AG04449 (cell line): ENCODE measurements at places on chromosomes 5 and 9.

GRCh38 chr5:168858994-168859393 lies 279.8 kb upstream of the PANK3 start:
- no peak for DNase-seq

- DNase-seq: no peak
Measured at GRCh38 chr5:178203670-178204181, 607 bp upstream of the HNRNPAB start.

DNA sequence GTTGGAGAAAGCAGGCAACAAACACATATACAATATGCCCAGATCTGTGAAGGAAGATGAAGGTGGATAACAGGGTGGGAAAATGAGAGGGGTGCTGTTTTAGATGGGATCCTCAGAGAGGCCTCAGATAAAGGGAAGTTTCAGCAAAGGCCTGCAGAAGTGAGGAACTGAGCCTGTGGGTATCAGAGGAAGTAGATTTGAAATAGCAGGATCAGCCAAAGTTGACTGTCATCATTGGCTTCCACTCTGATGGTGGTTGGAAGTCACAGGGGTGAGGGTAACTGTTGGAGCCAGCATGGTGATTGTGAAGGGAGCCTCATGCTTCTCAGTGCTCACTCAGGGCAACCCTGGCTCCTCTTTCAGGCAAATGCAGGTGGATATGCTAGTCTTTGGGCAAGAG lies 607.2 kb upstream of the CLINT1 start:
- DNase-seq: no peak

GRCh38 chr5:142845954-142846398 lies 75.8 kb downstream of the ARHGAP26 start:
- no peak for DNase-seq

DNA sequence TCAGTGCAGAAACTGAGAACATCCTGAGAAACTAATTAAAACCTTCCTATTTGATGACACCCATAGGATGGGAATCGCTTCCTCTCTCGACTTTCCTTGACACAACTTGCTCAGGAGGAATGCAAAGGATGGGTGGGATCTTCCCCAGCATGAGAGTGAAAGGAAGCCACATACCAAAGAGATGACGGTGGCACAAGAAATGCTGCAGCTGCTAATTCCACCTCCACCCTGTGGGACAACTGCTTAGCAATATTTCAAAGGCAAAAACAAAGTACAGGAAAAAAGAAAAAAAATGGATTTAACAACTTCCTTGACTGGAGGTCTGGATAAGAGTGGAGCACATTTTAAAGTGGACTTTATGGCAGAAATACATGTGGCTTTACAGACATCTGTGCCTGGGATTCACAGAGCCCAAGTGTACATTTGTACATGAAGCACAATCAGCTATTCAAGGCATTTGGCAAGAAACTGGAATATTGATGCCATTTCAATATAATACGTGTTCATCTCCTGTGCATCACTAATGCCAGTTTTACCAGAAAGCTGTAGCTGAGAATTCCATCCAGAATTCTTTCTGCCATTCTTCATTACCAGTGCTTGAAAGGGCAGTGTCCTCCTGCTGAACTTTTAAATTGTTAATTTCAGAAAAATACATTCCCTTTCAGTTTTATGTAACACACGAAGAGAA lies 359.2 kb upstream of the ACTBL2 start:
- DNase-seq: peak; percentile 97

DNA sequence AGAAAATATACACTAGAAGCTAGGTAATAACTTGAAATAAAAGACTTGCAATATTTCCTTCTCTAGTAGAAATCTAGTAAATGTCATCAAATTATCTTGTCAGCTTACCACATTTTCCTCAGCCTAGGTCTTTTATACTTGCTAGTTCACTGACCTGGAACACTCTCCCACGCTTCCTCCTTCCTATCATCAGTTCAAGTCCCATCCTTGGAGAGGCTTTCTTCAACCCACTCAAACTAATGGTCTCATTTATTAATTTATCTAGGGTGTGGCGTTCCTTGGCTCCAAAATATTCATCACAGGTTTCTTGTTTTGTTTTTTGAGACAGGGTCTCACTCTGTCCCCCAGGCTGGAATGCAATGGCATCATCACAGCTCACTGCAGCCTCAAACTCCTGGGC lies 2.9 kb downstream of the FAM13B start:
- no peak for DNase-seq

DNA sequence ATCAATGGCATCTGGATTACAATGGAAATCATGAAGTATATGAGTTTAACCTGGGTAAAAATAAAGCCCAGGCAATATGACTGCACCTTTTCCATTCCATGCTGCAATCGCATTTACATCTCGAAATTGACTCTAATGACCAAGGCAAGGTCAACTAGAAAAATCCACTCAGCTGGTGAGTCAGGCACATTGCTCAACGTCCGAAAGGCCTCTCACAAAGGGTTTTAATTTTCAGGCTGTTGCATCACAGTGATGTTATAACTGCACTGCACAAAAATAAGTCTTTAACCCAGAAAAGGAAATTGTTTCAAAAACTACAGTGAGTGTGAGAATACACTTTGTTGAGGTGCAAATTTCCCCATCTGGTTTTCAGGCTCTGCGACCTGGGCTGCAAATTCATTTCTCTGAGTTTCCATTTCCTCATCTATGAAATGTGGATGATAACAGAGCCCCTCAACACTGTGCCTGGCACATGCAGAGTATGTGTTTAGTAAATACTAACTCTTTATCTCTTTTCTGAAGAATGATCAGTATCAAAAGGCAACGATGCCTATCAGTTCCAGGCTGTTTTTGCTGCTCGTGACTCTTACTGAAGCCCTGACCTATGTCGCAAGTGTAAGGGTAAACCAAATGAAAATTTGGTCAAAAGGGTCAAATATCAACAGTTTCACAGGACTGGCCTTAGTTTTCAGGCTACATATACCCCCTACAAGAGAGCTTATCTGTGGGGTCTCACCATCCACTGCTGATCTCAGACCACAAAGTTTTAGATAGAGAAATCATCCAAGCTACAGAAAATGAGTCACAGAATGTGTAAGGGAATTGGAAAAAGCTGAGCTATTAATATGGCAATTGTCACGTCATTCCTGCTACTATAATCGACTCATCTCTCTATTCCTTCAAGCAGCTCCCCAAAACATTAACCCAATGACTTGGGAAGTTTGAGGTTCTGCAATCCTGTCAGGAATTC lies 4.1 kb downstream of the NFIL3 start:
- peak; percentile 82 for DNase-seq

- no peak for DNase-seq
Measured at GRCh38 chr9:134061019-134061687, 6.7 kb downstream of the BRD3 start.

DNA sequence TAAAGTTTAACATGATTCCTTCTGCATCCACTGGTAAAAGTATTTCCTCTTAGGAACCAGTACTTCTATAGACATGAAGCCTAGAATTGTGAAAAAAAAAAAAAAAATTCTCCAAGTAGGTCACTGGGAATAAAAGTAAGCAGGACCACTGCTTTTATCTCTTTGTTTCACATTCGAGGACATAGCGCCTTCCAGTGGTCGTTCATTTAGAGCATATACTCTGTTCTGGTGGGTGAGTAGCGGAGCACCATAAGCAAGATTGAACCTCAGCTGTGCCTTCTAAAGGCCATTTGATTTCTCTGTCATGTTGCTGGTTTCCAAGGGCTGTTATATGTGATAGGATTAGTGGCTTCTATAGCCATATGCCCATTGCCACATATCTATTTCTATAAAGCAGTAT lies 393.1 kb downstream of the TMEM232 start:
- DNase-seq: no peak

GRCh38 chr5:149475777-149476176 lies 75.5 kb downstream of the CSNK1A1 start:
- DNase-seq: no peak
